ENCODE measurements at places on chromosomes 4 and X.

GRCh38 chr4:57114973-57115372 is 4.8 kb upstream of the IGFBP7 start:
- no peak overlapping the region for H3K4me3 ChIP-seq
- H3K27me3 ChIP-seq: peaks cover 54% of the 10 kb centered on the region
- peaks cover 13% of the 10 kb centered on the region for H3K4me1 ChIP-seq

GRCh38 chr4:163263606-163264005 is 68.8 kb downstream of the NPY1R start:
- no peaks in the 10 kb centered on the region for H3K36me3 ChIP-seq
- no peak overlapping the region for H3K27ac ChIP-seq
- no peaks in the 10 kb centered on the region for H3K27me3 ChIP-seq

GRCh38 chr4:181821039-181822004 is 421.9 kb upstream of the TENM3 start:
- H3K27ac ChIP-seq: no peak overlapping the region
- no peak overlapping the region for H3K4me3 ChIP-seq
- DNase-seq: no peak
- no peaks in the 10 kb centered on the region for H3K4me1 ChIP-seq
- H3K36me3 ChIP-seq: no peaks in the 10 kb centered on the region

- no peak for DNase-seq
- no peak overlapping the region for H3K27ac ChIP-seq
- no peaks in the 10 kb centered on the region for H3K36me3 ChIP-seq
- no peak overlapping the region for H3K4me3 ChIP-seq
- peaks cover 11% of the 10 kb centered on the region for H3K4me1 ChIP-seq
These were observed 123.6 kb upstream of the CPEB2 start for GRCh38 chr4:14878681-14879080.

GRCh38 chr4:77699731-77700210 is 94.2 kb downstream of the CXCL13 start:
- H3K36me3 ChIP-seq: no peaks in the 10 kb centered on the region
- no peaks in the 10 kb centered on the region for H3K4me1 ChIP-seq
- no peak overlapping the region for H3K27ac ChIP-seq
- peaks cover 26% of the 10 kb centered on the region for H3K27me3 ChIP-seq
- no peak for DNase-seq

GRCh38 chr4:77352192-77352591 is 195.2 kb downstream of the CCNG2 start:
- no peaks in the 10 kb centered on the region for H3K36me3 ChIP-seq
- H3K4me1 ChIP-seq: no peaks in the 10 kb centered on the region
- H3K27ac ChIP-seq: no peak overlapping the region
- no peak overlapping the region for H3K4me3 ChIP-seq
- DNase-seq: no peak
